ENCODE measurements at places on chromosomes 6 and 20.

DNA sequence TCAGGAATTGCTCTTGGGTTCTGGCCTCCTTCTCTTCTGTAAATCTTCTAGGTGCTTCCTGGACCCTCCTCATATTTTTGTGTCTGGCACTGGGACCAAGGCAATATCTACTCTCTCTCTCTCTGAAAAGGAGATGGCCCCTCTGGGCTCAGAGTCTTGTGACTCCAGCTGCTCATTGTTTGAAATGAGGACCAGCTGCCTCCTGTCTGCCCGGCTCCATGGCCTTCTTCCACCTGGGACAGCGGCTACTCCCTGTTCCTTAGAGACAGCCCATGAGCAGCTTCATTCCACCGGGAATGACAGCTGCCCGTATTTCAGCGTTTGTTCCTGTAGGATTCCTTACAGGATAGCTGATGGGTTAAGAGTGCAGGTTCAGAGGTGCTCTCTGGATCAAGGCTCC lies 2.9 kb downstream of the TGM3 start:
- DNase-seq: no peak

- no peak for DNase-seq
Measured at GRCh38 chr20:10631126-10631525, 42.7 kb downstream of the JAG1 start.

DNA sequence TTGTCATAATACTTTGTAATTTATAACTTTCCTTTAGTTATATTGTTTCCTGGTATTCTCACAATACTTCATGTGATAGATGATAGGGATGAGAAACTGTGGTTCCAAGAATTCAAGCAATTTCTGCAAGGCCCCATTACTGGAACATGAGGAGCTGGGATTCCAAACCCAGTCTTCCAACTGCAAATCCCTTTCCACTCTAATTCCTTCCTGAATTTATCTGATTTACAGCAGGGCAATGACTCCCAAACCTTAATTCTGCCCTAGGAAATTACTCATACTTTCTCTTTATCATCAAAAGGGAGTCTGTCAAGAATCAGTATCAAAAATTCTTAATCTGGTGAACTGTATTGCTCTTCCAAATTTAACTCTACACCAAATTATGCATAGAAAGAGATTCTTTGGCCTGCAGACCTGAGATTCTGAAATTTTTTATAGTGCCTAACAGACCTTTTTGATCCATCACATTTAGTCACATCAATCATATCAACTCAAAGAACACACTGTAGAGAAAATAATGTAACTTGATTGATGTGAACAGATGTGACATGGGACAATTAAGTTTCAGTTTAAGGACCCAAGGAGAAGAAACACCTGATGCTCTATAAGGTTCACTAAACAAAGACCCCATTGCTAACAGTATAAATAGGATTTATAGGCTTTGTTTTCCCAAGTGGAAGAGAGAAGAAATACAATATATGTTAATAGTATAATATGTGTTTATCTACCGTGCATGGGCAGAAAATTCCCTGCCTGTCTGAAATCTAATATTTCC lies 41.5 kb upstream of the GJA1 start:
- DNase-seq: no peak

DNA sequence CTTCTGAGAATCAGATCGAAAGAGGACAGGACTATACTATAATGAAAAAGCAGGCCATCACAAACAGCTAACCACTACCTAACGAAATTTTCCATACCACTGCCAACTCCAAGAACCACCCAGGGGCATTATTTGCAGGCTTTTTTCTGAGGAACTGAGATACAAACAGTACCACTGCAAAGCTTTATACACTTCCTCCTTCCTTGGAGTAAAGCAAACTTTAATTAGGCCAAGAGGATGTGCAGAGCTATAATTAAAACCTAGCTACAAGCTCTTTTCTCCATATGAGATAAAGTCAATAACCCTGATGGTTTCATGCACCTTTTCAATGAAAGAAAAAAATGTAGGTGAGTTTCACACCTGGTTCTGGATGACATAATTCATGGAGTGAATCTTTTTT lies 68.5 kb downstream of the ELOVL5 start:
- no peak for DNase-seq

DNA sequence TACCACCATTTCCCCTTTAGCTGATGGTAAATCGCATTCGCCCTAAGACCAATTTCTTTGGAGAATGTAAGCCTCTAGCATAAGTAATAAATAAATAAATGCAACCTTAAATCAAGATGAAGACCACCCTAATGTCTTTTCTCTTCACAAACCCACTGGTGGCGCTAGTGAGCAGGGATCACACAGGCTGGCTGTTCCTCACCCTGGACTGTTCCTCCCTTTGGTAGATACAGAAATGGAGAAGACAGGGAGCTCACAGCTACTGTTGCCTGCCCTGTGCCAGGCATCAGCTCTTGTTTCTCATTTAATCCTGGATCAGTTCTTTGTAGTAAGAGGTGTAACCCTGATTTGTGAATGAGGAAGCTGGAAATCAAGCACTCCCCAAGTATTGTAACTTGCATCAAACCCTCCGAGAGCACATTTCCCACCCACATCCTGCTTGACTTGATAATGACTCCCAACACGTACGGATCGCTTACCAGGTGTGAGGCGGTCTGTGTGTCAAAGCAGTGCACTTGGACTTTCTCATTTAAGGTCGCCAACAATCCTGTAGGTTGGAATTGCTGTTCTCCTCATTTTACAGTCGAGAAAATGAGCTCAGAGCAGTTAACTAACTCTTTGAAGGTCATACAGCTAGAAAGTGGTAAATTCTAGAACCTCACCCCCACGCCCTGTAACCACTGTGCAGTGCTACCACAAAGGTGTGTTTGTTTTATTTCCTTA lies 236.1 kb downstream of the TSHZ2 start:
- no peak for DNase-seq

DNA sequence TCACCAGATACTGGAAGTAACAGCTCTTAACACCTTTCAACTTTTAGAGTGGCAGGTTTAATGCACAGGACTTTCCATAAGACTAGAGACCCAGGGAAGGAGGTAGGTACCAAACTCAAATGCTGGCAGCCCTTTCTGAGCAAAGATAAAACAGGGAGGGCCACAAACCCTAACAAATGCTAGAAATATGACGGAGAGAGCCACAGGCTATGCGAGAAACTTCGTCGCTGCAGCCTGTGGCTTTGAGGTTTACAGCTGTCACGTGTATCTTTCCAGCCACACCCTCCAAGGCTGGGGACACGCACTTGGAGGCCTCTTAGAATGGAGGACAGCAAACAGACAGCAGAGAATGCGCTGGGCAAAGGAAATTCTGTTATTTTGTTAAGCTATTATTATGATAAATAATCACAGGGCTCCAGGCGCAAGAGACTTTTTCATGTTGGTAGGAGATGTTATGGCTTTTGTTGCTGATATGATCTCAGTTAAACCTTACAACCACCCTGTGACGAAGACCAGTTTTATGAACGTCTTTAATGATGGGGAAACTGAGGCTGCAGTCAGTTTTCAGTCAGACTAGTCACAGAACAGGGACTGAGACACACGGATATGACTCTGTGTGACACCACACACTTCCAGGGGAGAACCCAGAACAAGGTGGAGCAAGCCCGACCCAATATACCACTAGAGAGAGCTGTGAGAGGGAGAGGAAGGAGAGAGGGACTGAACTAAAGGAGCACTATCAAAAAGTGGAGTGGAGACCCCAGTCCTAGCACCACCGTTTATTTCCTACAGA lies 2.0 kb downstream of the TRAM2 start:
- peak; percentile 29 for DNase-seq

DNA sequence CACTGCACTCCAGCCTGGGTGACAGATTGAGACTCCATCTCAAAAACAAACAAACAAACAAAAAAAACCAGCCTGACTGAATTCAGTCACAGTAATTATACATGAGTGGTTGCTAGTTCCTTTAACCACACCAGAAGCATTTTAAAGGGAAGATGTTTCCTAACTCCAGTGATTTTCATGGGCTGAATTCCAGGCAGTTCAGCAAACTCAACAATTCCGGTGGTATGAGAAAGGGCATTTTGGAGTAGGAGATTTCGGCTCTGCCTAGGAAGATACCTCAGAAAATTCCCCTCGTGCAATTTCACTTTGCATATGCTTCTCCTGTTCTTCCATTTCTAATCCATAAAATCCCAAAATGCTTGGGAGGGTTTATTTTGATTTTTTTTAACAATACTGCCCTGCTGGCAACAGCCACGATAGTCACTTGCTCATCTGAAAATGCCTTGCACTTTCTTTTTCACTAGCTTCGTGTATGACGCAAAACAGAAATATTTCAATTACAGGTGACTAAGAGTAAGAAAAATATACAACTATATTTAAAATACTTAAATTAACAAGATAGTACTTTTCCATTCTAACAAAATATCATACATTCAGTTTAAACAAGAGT lies 48.3 kb upstream of the IPCEF1 start:
- no peak for DNase-seq

GRCh38 chr20:43959079-43959919 lies 44.6 kb downstream of the TOX2 start:
- no peak for DNase-seq

GRCh38 chr6:40623178-40623577 lies 36.0 kb upstream of the LRFN2 start:
- DNase-seq: no peak

DNA sequence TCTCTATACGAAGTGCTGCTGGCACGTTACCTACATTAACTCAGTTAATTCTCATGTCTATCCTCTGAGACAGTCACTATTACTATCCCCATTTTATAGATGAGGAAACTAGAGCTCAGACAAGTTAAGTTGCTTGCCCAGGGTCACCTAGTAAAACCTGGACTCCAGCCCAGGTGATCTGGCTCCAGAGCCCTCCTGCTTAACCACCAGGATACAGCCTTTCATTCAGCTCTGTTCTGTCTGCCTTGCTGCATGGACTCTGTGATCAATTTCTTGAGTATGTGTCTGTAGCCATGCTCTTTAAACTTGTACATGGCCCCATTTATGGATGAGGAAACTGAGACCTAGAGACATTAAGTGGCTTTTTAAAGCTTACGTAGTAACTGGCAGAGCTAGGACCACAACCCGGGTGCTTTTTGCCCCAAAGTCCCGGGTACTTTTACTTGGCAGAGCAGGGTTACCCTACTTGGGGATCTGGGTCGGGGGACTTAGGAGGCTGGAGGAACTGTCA lies 4.7 kb downstream of the CDKN1A start:
- DNase-seq: no peak

- DNase-seq: no peak
Measured at GRCh38 chr6:161256407-161256806, 17.5 kb downstream of the AGPAT4 start.

GRCh38 chr6:54217018-54217417 lies 91.2 kb upstream of the TINAG start:
- no peak for DNase-seq

GRCh38 chr6:113857556-113858479 lies 673 bp downstream of the MARCKS start:
- DNase-seq: no peak

DNA sequence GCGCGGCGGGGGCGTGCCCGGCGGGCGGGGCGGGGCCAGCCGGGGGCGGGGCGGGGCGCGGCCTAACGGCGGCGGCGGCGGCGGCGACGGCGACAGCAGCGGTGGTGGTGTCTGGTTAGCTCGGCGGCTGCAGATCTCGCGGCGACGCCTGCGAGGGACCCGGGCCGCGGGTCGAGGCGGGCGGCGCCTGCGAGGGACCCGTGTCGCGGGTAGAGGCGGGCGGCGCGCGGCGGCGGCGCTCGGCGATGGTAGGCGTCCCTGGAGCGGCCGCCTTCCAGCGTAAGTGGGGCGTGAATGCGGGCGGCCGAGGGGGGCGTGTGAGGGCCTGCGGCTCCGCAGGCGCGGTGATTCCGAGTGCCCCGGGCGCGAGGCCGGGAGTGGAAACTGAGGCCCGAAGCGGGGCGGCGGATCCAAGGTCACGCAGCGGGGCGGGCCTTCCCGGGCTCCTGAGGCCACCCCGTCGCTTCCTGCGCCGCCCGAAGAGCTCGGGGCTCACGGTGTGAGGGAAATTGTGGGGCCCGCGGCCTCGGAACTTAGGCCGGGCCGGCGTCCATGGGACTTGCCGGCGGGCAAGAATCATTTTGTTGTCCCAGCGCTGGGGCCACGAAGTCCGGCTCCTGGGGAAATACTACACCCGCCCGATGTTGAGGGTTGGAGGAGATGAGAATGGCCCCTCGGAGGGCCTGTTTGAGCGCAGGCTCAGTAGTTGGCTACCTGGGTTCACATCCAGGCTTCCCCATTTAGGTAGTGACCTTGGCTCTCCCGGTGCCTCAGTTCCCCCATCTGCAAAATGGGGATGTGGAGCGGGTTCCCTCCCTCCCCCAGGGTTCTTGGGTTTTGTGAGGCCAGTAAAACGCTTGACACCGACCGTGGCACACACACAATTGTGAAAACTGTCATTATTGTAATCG lies at the start of gene CBFA2T2:
Gene CBFA2T2 (plus strand): TSS at position 74 of the 911 bp plus-strand sequence. CDS start 172 bp downstream, at position 246.
- DNase-seq: peak; percentile 5

Measured in stimulated activated CD8-positive, alpha-beta memory T cell treated with anti-CD3 and anti-CD28 coated beads, Interleukin-4, amount 100 ng/mL, for 4 hours (primary cell).